Renal cortical epithelial cell (primary cell): ENCODE measurements at places on chromosomes 16 and 17.

DNA sequence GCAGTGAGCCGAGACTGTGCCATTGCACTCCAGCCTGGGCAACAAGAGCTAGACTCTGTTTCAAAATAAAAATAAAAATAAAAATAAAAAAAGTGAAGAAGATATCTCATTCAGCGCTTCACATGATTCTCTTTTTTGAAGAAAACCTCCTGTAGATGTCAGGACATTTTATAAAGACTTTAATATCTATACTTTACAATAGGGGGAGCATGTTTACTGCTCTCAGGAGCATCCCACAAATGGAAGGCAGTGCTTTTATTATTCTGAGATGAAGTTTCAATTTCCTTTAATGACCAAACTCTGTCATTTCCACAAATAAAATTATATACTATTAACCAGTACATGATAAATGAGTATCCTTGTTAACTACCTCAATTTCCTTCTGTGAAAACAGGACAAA, 118.7 kb upstream of the MYOCD start:
- no peak for DNase-seq

GRCh38 chr17:46978489-46979146, 435 bp downstream of the RPRML start:
- no peak for DNase-seq

- DNase-seq: no peak
Observed at GRCh38 chr16:9070254-9070653, 21.2 kb upstream of the HAPSTR1 start.

GRCh38 chr17:75059369-75060345, 12.6 kb downstream of the KCTD2 start:
- DNase-seq: peak; percentile 61

GRCh38 chr17:19619705-19620325, 28.7 kb upstream of the ALDH3A2 start:
- DNase-seq: no peak

DNA sequence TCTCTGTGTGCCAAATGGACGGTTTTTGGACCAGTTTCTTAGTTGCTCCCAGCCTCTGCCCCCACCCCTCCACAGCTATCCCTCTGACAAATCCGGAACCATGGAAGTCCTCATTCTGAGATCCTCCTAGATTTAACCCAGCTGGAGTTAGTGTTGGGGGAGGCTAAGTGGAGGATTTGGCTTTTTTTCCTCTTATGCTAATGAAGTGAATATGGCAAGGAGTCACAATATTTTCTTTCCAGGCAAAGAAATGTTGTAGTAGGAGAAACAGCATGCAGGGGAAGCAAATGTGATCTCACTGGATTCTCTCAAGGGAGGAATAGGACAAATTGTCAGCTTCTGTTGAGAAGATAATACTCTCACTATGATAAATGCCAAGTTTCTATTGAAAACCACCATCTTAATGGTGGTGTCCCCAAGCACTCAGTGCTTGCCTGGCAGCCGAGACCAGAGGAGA, 159.5 kb downstream of the MSI2 start:
- no peak for DNase-seq

- no peak for DNase-seq
Observed at GRCh38 chr17:31492880-31493655, 101.6 kb downstream of the RAB11FIP4 start.

- no peak for DNase-seq
Observed at GRCh38 chr17:44976206-44976605, 8.1 kb upstream of the C1QL1 start.

- DNase-seq: no peak
Observed at GRCh38 chr16:55914383-55914782, 39.2 kb upstream of the CES5A start.

DNA sequence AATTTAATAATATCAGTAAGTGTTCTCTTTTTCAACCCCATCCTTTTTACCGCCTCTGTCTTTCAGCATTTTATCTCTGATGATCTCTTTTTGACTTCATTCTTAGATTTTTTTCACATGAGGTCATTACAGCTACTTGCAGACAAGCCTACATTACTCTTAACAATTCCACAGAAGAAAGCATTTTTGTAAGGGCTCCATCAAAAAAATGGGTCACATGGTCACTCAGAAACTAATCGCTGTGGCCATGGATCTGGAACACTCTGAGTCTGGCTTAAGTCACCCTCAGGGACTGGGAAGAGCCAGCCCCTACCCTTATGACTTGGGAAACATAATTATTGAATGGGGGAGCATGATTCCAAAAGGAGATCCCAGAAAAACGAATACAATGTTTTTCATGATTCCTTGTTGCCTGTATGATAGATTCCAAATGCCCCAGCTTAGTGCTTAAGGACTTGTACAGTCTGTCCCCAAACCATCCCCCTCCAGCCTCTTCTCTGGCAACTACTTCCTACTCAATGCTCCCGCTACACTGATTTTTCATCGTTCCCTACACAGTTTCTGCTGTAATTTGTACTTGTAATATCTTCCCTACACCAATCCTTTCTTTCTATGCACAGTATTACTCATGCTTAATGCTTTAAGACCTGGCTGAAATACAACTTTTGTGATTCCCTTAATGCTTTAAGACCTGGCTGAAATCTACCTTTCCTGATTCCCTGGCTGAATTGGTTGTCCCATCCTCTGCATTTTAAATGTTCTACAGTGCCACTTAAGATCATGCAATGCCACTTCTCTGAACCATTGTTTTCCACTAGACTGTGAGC, 457.8 kb downstream of the HS3ST4 start:
- DNase-seq: no peak

DNA sequence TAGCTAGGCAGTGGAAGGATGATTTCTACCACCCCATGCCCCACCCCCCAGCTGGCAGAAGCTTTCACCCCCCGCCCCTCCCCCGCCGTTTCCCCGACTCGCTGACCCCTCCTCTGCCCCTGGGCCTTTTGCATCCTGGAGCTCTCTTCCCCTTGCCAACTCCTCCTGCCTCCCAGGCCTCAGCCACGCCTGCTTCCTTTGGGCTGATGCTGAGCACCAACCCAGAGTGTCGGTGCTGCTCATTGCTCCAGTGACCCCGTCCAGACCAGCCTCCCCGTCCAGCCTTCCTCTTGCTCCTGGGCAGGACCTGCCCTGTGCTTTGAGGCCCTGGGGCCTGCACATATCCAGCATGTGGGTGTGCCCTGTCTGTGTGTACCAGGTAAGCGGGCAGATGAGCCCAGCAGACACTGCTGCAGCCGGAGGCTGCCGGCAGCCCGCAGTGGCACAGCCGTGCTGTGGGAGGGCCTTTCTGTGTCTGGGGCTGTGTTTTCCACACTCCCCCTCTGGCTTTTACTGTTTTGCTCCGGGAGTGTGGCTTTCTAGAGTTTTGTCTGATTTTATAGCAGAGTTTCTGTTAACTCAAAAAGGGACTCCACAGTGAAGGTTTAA, 72.9 kb downstream of the JPH3 start:
- DNase-seq: no peak

- no peak for DNase-seq
Observed at GRCh38 chr16:647173-647902, 1.8 kb upstream of the WDR90 start.

DNA sequence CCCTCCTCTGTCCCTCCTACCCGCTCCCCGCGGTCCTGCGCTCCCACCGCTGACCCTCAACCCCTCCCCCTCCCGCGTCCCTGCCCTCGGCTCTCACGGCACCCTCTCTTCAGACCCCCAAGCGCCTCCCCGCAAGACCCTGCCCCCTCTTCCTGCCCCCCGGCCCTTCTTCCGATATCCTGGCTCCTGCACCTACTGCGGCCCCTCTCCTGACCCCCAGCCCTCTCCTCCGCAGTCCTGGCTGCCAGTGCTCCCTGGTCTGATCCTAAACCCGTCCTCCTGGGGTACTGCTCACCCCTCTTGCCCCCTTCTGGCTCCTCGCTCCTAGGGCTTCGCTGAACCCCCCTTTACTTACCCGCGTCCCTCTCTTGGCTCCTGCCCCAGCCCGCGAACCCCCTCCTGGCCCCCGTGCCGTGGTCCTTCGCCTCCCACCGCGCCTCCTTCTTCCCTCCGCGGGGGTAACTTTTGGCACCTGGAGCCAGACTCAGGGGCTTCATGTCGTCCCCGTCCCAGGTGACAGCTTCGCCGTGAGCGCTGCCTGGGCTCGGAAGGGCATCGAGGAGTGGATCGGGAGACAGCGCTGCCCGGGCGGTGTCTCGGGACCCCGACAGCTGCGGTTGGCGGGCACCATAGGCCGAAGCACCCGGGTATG, 839 bp downstream of the NKD1 start:
- no peak for DNase-seq

DNA sequence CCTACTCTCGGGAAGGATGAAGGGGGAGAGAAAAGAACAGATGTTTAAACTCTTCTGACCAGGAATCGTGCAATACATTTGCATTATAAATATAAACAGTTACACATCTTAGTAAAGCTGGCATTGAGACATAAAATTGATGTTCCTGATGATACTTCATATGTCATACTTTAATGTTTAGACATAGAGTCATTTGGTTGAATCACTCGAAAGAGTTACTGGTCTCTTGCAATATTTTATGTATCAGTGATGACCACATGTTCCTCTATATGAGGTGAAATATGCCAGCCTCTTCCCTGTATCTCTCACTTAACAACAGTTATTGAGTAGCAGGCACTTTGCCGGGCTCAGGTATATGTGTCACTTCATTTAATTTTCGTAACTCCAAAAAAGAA, 49.7 kb upstream of the PMFBP1 start:
- DNase-seq: no peak

- DNase-seq: peak; percentile 7
Observed at GRCh38 chr16:77332792-77333191, 102.0 kb downstream of the ADAMTS18 start.

GRCh38 chr16:4351880-4352279, 759 bp upstream of the PAM16 start:
- DNase-seq: no peak

- DNase-seq: no peak
Observed at GRCh38 chr17:2264067-2264860, 39.3 kb downstream of the SMG6 start.
